Iris pigment epithelial cell (primary cell): ENCODE measurements at places on chromosomes 7 and 10.

- no peak for DNase-seq
Observed at GRCh38 chr10:71432956-71433767, 36.4 kb downstream of the CDH23 start.

DNA sequence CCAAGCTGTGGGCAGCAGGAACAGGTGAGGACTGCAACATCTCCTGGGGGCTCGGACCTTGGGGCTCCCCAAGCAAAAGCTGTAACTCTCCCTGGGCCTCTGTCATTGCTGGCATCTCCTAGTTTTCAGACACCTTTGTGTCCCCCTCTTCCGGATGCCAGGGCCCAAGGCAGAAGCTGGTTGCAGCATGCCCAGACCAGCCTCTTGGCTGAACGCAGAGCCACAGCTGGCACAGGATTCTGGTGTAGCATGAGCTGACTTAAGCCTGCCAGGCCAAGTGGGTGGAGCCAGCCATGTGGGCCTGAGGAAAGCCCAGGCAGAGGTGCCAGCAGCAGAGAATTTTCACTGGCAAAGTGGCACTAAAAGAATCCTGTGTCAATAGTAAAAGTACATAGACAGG lies 43.5 kb downstream of the ZWINT start:
- DNase-seq, result no peak

DNA sequence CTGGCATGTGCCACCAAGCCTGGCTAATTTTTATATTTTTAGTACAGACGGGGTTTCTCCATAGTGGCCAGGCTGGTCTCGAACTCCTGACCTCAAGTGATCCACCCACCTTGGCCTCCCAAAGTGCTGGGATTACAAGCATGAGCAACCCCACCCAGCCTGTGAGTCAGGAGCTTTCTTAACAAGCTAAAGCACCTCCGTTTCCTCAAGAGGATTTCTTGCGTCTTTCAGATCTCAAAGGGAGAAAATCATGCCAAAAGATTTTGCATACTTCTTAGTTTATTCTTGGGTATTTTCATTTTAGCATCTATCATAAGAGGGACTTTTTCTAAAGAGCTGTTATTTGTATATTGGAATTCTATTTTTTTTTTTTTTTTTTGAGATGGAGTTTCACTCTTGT lies 47.9 kb upstream of the FOXK1 start:
- peak; percentile 84 for DNase-seq

DNA sequence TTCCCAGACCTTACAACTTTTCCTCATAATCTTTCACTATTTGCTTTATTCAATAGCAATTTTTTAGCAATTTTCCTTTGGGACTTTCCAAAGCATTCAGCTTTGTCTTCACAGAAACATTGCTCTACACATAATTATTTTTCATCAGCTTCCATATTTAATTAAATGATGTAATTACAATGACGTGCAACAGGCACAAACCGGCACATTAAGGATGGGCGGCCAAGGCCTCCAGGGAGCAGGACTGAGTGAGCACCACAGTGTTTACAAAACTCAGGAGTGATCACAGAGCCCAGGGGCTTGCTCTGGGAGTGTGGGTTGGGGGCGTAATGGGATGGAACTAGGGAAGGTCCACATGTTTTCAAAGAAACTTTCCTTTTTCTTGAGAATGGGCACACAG lies 69.8 kb downstream of the MAD1L1 start:
- DNase-seq, result no peak

GRCh38 chr7:151852486-151853396 lies 24.2 kb downstream of the PRKAG2 start:
- no peak for DNase-seq

DNA sequence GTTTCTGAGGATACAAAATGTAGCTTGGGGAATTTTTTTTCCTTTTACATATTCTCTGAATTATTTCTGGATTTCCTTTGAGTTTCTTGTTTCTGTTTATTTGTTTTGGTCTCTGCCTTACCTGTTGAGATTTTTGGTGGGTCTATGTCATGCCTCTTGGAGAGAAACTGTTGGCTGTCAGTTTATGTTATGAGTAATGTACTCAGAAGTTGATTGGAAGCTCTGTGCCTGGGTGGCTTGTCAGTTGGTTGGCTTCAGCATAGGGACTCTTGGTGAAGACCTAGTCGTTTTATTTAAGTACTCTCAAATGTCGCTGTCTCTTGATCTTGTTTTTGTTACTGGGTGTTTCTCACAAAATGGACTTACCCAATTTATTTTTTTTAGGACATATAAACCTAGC lies 132.4 kb downstream of the CDK14 start:
- no peak for DNase-seq

GRCh38 chr10:88848499-88848898 lies 3.1 kb downstream of the ANKRD22 start:
- DNase-seq, result peak; percentile 85

DNA sequence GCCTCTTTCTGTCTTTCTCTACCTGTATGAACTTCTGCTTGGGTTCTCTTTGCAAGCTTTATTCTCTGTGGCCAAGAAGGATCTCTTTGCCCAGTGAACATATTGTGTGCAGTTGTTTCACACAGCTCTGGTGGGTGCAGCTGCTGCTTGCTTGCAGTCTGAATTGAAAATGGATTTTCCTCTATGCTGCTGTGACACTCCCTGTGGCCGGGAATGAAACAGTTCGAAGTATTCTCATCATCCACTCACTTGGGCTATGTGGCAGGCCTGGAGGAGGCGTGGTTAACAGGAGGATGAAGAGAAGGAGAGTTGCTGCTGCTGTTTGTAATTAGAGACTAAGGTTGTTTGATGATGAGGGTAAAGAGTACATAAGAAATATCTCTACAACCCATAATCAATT lies 28.4 kb upstream of the ITGA8 start:
- DNase-seq, result no peak

- DNase-seq, result no peak
Observed at GRCh38 chr7:26321435-26321834, 29.8 kb downstream of the SNX10 start.

- peak; percentile 70 for DNase-seq
Observed at GRCh38 chr7:115145512-115145911, 223.6 kb downstream of the MDFIC start.

GRCh38 chr10:118990326-118990725 lies 39.2 kb upstream of the NANOS1 start:
- no peak for DNase-seq

DNA sequence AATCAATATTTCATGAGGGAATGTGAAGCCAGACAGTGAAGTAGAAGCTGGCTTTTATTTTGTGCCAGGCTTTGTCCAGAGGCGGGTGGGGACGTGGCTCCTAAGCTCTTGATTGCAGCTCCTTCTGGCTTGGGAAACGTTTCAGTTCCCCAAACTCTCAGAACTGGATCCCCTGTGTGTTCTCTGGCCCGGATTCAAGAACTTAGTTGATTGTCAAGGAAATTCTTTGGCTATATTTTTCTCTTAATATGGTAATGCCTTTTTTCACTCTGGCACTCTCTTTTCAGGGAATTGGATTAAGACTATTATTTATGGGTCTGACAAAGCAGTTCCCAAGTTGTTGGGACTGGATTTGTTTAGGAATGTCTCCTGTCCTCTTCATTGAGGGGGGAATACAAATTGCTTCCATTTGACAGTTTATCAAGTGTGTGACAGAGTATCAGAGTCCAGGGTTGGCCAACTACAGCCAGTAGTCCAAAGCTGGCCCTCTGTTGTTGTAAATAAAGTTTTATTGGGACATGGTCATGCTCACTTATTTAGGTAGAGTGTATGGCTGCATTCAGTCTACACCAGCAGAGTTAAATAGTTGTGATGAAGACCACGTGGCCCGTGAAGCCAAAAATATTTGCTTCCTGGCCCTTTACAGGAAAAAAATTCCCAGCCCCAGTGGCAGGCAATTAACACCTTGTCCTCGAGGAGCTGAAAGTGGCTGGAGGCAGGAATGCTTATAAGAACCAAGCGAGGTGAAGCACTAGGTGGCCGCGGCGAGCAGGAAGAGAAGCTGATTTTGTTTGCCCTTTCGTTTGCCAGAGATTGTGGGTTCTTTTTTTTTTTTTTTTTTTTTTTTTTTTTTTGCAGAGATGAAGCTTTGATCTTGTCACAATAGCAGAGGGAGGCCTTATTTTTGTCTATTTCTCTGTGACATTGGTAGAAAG lies 34.3 kb downstream of the HTRA1 start:
- DNase-seq, result peak; percentile 68

GRCh38 chr7:506391-506831 lies 13.2 kb downstream of the PDGFA start:
- DNase-seq, result no peak

GRCh38 chr10:4102802-4103344 lies 317.9 kb upstream of the KLF6 start:
- peak; percentile 14 for DNase-seq

GRCh38 chr7:100687751-100688300 lies 6.2 kb downstream of the GIGYF1 start:
- DNase-seq, result peak; percentile 43

DNA sequence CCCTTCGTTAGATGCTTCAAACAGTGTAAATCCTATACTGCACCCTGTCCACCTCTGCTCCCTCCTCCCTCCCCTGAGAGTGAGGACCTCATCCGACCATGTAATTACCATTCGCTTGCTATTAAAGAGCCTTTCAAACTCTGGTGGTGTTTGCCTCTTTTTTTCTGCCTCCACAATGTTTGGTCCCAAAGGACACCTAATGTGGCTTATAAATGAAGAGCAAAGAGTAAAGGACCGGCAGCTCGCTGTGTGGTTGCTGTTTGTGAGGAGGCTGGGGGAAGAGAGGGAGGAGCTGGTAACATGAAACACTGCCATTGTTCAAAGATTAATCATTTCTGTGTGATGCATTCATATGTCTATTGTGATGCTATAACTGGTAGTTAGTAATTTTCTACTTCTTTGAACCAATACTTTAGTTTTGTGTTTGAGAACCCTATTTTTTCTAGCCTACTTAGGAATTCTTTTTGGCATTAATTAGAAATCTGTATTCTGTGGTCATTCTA lies 27.9 kb downstream of the MTURN start:
- DNase-seq, result peak; percentile 75

GRCh38 chr10:6396652-6397051 lies 183.4 kb downstream of the PRKCQ start:
- DNase-seq, result peak; percentile 57

GRCh38 chr7:20299145-20299544 lies 31.6 kb upstream of the ITGB8 start:
- DNase-seq, result no peak

DNA sequence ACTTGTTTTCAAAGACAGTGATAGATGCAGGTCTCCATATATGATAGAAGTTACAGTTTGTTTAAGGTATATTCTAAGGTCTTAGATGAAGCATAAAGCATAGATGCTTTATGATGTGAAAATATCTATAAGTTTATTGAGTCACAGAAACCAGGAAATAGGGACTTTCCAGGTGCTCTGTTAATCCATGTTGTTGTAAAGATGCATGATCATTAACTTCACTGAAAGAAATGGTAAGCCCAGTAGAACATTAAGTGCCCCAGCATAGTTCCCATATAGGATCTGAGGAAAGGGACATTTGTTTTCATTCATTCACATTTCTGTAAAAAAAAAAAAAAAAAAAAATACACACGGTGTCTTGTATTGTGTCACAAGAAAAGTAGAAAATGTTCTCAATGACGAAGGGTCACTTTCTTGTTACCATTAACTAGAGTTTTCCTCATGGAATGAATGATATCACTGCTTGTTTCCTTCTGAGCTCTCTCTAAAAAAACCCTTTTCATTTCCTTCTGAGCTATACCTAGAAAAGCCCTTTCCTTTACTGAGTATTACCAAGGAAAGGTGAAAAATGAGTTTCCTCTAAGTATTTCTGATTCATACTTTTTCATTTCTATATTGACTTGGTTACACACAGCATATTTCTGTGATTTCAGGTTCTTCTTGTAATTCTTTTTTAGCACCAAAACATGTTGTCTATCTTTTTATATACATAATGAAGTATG lies 105.2 kb downstream of the MACC1 start:
- DNase-seq, result no peak
